ENCODE measurements at places on chromosomes 16 and 17.

GRCh38 chr16:56610609-56611111 lies 2.3 kb downstream of the MT2A start:
- DNase-seq, result no peak

- no peak for DNase-seq
These were observed 108.3 kb downstream of the SPACA3 start for GRCh38 chr17:33099906-33100305.

DNA sequence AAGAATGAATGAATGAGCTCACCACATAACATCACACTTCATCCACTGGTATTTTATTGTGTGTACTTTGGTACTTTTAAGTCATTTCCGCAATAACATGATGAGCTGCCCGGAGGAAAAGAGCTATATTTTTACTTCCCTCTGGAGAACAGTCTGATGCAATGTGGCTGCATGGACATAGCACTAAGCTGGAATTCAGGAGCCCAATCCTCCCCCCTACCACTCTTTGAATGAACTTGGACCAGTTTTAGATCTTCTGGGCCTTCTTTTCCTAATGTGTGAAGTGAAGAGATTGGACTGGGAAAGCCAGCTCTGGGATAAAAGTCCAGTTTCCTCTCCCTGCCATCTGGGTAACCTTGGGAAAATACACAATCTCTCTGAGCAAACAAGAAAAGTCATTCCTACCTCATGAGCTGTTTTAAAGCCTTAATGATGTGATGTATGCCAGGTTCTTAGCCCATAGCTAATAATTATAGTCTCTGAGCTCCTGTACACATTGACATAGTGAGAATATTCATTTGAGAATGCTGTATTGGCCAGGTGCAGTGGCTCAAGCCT lies 79.3 kb downstream of the ABCC12 start:
- DNase-seq, result no peak

- DNase-seq, result no peak
These were observed 8.7 kb upstream of the PITPNA start for GRCh38 chr17:1571341-1571704.

GRCh38 chr17:49230636-49231562 lies at the start of gene PHOSPHO1:
PHOSPHO1 (minus strand) TSS chr17:49230787; CDS start chr17:49226691, 4,096 bp downstream.
- peak; percentile 14 for DNase-seq

DNA sequence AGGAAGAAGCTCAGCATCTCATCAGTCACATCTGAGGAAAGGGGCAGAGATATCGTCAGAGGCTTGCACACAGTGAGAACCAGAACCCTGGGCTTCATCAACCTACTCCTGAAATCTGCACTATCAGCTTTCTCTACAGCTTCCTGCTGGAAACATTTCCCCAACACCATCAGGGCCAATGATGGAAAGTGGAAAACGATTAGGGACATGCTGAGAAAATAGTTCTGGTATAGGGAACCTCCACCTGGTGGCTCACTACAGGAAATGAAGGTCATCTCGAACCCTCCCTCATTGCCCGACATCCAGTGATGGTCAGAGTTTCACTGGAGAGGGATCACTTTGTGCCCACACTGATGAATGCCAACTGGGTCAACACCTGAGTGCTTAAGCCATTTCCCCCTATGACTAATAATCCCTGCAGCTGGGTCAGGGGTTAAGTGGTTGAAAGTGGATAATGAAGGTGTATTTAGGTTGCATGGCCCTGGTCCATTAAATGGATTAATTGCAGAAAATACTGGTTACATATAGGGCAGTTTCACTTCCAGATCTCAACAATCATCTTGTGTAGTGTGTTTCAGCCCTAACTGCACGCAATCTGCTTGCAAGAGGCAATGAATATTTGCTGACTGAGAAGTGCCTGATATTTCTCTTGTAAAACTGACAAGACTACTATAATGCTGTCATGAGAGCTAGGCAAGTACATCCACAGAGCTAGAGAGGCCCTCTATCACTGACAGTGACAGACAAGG lies 43.1 kb upstream of the GSG1L start:
- DNase-seq, result no peak

- DNase-seq, result no peak
These were observed 888 bp downstream of the ACSM5 start for GRCh38 chr16:20410121-20410723.

DNA sequence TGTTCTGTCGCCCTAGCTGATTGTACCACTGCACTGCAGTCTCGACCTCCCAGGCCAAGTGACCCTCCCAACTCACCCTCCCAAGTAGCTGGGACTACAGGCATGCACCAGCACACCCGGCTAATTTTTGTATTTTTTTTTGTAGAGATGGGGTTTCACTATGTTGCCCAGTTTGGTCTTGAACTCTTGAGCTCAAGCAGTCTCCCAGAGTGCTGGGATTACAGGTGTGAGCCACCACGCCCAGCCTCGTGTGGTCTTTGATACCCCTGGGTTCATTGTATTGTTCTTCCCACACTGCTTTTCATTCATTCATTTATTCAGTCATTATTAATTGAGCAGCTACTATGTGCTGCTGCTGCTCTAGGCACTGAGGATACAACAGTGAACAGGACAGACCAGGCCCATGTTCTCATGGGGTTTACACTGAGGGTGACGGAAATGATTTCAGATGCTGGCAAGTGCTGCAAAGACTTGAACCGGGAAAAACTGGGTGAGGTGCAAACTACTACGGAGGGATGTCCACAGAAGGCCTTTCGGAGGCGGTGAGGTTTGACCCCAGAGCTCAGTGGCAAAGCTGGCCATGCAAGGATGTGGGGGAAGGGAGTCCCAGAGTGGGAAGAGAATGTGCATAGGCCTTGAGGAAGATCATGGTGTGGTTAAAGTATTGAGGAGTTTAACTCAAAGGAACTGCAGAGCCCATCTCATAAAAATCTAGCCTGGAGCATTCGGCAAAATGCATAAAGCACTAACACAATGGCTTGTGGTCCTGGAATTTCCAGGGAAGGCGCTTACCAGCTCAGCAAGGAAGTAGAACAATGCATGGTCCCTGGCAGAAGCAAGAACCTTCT lies 10.9 kb downstream of the ABCC1 start:
- no peak for DNase-seq

- no peak for DNase-seq
These were observed 16.0 kb downstream of the NDUFAF8 start for GRCh38 chr17:81254955-81255717.

DNA sequence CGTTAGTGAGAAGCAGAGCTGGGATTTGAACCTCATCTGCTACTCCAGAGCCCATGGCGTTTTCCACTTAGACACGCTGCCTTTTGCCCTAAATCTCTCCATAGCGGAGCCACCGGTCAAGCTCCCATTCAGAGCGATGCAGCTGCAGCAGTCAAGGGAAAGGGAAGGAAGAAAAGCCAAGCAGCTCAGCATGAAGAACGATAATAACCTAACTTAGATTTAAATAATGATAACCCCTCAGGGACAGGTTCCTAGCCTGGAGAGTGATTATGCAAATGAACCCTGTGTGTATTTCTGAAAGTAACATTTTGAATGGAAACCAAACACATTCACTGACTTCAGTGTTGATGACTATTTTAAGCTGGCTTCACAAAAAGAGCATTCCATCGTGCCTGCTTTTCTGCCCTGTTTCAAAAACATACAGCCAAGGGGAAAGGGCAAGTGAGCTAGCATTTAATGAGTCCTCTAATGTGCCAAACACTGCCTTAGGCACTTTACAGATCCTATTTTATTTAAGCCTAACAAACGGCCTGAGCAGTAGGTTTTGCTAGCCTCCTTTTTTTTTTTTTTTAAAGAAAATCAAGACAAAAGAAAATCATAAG lies 798.3 kb downstream of the CDH8 start:
- DNase-seq, result peak; percentile 1

DNA sequence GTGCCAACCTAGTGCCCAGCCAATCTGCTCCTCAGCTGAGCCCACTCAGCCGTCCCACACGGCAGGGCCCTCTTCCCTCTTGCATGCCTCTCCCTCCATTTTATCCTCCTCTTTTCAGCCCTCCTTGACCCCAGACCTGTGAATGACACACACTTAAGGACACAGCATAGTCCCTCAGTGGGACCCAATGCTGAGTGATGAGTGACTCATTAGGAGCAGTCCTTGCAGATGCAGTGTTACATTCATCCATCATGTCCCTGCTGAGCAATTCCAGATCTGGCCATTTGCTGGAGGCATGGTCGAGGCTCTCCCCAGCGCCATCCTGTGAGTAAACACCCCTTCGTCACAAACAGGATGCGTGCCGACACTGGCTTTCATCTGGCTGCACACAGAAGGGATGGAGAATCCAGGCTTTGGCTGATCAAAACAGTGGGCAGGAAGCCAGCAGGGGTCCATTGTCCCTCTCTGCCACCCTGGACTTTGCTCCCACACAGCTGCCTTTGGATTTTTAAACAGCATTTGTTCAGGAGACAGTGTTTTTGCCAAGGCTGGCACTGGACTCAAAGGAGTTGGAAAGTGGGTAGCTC lies 122.6 kb downstream of the AXIN2 start:
- no peak for DNase-seq

GRCh38 chr17:21455761-21456160 lies 79.6 kb downstream of the KCNJ12 start:
- no peak for DNase-seq

DNA sequence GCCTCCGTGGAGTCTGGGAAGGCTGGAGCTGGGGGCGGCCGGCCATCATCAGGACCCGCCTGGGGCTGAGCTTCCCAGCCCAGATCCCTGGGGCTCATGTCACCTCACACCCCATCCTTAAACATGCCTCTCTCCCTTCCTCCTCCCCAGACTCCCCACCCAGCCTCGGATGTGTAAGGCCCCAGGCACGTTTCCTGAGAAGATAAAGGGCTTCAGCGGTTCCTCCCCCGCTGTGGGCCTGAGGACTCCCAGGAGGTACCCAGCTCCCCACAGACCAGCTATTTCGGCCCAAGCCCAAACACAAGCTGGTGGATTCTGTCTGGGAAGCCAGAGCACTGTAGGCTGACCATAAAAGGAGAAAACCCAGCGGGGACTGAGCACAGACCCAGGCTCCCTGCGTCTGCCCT lies 49.2 kb downstream of the MYH11 start:
- DNase-seq, result no peak

- DNase-seq, result no peak
These were observed 50.6 kb downstream of the MARF1 start for GRCh38 chr16:15592324-15592723.

DNA sequence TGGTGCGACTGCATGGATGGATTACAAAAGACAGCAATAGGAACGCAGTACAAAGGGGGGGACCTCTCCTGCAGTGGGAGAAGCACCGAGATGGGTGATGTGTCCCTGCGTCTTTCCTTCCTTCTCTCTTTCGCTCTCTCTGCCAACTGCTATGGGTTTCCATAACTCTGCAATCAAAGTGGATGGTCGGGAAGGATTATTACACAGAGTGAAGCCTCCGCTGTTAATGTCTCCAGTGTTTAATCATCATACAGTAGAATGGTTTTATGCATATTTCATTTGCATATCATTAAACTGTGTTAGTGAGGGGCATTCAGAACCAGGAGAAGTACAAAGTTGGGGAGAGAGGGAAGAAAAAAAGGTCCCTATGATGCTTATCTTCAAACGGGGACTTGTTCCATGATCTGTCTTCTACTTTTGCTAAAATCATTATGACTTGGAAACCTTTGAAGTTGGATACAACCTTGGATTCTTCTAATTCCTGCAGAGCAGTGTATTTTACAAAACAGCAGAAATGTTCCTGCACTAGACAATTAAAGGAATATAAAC lies 255.9 kb upstream of the PMFBP1 start:
- no peak for DNase-seq

DNA sequence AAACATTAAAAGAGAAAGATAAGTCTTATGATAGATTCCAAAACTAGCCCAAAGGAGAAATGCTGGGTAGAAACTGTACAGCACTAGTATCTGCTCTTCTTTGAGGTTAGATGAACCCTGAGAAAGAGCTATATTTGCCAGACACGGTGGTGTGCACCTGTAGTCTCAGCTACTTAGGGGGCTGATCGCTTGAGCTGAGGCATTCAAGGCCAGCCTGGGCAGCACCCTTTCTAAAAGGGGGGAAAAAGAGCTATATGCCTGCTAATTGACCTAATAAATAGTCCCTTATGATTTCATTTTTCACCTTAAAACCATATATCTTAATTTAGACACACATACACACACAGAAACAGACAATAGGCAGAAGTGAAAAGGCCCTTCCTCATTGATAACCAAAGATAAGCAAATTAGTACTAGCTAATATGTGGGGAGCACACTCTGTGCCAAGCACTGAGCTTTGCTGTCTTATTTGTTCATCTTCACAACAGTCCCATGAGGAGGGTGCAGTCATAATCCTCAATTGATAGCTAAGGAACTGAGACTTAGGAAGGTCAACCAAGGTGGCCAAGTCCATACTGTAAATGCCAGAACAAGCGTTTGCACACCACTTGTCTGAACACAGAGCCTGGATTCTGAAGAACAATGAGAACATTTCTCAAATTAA lies 56.6 kb upstream of the NLK start:
- no peak for DNase-seq

- no peak for DNase-seq
These were observed 937.7 kb upstream of the SOX9 start for GRCh38 chr17:71183066-71183660.

DNA sequence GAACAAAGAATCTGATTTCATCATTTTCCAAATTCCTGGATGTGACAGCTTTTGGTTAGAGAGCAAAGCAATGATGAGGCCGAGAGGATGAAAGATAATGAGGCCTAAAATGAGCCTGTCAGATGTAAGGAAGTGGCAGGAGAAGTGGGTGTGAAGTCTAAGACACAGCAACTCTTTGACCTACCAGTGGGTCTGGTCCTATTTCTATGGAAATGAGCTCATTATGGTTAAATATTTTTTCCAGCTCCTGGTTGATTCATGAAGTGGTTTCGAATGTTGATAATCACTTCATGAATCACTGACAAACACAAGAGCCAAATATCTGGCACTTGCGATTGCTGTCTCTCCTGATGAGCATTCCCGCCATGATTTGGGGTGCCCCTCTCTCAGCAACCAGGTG lies 273.3 kb upstream of the CDH5 start:
- DNase-seq, result no peak

GRCh38 chr16:4537376-4538343 lies 913 bp downstream of the CDIP1 start:
- DNase-seq, result no peak

DNA sequence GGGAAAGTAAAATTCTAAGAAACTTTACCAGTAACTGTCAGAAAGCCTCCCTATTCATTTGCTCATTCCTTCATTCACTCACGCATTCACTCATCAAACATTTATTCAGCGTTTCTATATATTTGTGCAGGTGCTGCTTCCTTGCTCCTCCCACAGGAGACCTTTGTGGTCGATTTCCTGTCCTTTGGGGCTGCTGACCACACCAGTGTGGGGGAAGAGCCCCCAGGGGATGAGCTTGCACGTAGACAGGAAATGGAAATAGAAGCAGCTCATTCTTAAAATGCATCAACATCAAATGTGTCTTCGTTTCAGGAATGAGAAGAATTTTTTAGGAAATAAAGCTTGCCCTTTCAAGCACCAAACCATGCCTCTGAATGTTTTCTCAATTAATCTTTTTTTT lies 9.6 kb downstream of the PIK3R6 start:
- no peak for DNase-seq

- DNase-seq, result no peak
These were observed 46.7 kb downstream of the CYB5B start for GRCh38 chr16:69471121-69471520.

Measured in NCI-H1048 (cell line).